ENCODE measurements at places on chromosomes 12 and 14.

DNA sequence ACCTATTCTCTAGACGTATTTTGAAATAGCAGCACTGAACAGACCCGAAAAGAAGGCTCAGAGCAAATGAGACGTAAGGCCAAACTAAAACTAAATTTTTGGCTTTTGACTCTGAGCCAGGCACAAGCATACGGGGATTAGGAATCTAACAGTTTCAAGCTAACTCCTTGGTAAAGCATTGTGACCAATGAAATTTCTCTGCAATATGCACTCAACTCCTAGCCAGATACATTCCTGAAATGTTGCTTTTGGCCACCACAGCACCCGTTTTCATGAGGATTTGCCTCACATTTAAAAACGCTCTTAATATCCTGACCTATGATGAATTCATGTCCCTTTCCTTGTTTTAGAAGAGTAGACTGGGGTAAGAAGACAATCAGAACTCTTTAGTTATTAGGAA, 53.1 kb upstream of the NPFF start:
- DNase-seq = no peak

GRCh38 chr12:90729736-90730135, 225.2 kb downstream of the CCER1 start:
- DNase-seq = no peak

DNA sequence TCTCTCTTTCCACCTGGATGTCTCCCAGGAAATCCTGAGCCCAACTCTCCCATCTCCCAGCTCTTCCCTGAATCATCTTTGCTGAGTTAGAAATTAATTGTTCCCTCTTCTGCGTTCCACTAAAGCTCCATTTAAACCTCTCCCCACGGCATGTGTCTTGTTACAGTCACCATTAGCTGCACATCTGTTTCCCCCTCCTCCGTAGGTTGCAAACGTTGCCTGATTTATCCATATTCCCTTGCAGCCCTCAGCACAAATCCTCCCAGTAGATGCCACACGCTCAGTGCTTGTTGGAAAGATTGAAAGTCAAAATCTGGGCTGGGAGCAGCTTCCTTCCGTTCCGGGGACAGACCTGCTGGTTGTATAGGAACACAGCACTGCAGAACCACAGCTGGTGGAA, 90.4 kb downstream of the SLC24A4 start:
- no peak for DNase-seq

GRCh38 chr12:87054226-87054625, 798.0 kb upstream of the MGAT4C start:
- DNase-seq = no peak

DNA sequence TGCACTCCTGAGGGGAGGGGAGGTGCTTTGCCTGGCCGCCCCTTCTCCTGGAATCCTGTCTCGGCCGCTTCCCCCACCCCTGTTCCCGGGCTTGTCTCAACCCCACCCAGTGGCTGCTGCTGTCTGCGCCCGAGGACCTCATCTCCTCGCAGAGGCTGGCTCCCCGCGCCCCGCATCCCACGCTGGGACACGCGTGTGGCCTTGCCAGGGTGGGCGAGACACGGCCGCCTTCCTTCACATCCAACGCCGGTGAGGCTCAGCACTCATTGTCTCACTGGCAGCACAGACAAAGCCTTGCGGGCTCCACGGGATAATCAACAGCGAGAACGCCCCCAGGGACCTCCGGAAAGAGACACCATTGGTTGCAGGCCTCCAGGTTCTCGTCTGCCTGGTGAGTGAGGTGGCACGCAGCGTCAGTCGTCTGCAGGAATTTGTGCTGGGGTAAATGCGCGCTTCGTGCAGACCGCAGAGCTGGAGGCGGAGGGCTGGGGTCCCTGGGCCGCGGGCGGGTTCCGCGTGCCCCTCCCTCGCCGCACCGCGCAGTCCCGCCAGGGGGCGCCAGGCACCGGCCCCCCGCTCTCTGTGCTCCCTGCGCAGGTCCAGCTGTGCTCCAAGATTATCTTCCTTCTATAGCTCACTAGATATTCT, 26.8 kb downstream of the CCDC177 start:
- no peak for DNase-seq

DNA sequence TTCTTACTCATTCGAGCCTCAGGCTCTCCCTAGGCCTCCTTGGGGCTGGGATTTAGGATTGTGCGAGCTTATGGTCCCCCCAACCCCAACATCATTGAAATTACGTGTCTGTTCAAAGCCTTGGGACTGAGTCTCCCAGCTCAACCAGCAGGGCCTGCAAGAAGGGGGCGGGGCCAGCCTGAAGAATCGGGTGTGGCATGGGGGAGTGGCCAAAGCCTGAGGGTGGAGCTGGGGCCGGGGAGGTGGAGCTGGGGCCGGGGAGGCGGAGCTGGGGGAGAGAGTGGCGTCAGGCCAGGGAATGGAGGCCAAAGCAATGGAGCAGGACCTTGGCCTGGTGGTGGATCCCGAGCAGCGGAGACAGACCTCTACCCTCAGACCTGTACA, 24.3 kb upstream of the HSPB8 start:
- DNase-seq = no peak

DNA sequence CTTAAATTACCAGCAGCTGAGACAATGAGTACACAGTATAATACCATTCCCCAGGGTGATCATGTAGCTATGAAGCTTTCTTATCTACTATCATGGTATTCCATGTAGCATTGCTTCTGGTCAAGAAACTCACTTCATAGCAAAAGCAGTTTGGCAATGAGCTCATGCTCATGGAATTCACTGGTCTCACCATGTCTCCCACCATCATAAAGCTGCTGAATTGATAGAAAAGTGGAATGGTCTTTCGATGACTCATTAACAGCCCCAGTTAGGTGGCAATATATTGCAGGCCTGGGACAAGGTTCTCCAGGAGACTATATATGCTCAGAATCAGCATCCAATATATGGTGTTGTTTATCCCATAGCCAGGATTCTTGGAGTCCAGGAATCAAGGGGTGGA, 553.7 kb downstream of the FOXG1 start:
- DNase-seq = no peak

GRCh38 chr12:70418101-70418500, 52.0 kb downstream of the KCNMB4 start:
- no peak for DNase-seq

- no peak for DNase-seq
Observed at GRCh38 chr14:64518229-64518628, 13.7 kb downstream of the ZBTB1 start.

DNA sequence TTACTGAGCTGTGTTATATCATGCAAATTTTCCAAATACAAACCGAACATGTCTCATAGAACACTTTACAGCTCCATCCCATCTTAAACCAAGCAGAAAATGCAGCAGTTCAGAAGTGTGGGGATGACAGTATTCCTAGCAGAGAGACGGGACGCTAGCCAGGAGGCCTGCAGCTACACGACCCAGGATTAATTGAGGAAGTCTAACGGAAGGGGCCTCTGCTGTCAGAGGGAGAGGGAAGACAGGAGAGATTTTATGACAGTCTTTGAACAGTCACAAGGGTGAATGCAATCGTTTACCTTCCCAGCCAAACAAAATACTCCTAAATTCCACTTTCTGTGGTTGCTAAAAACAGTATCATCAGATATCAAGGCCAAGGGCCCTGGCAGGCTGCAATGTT, 261.9 kb downstream of the TMEM132D start:
- no peak for DNase-seq

DNA sequence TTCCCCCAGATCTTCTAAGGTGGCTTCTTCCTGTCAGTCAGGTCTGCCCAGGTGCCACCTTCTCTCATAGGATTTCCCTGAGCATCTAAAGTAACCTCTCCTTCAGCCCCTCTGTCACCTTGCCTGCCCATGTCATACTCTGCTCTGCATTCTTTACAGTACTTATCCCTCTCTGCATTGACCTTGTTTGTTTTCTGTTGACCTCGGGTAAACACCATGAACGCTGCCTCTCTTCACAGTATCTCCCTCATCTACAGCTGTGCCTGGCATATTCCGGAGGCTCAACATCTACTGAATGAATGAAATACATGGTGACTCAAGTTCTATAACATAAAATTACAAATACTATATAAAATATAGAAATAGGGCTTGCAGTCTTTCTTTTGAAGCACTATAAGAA, 10.1 kb upstream of the PPM1A start:
- DNase-seq = no peak

GRCh38 chr12:132444957-132445883, 44.7 kb upstream of the FBRSL1 start:
- no peak for DNase-seq

- no peak for DNase-seq
Observed at GRCh38 chr12:12774791-12775190, 10.7 kb upstream of the APOLD1 start.

DNA sequence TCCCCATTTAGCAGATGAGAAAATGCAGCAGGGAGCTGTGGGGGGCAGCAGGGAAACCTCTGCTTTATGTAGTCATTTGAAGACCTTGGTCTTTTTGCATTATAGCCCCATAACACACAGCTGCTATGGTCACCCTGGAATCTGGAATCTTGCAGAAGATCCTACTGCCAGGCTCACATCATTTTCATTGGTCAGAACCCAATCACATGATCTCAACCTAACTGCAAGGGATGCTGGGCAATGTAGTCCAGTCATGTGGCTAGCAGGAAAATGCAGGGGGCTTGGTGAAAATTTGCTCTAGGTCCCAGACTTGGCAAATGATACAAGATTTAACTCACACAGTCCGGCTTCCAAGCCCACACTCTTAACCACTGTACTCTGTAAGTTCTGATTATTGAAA, 1028.7 kb downstream of the AACS start:
- DNase-seq = no peak

DNA sequence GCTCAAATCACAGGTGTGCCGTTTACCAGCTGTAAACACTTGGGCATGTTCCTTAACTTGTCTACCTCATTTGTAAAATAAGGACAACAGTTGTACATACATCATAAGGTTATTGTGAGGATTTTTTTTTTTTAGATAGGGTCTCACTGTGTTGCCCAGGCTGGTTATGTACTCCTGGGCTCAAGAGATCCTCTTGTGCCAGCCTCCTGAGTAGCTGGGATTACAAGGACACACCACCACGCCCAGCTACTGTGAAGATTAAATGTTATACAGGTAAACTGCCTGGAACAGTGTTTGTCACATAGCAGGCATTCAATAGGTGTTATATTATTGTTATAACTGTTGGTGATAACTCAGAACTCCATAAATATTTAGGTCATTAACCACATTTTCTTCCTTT, 12.7 kb downstream of the TMED10 start:
- no peak for DNase-seq

DNA sequence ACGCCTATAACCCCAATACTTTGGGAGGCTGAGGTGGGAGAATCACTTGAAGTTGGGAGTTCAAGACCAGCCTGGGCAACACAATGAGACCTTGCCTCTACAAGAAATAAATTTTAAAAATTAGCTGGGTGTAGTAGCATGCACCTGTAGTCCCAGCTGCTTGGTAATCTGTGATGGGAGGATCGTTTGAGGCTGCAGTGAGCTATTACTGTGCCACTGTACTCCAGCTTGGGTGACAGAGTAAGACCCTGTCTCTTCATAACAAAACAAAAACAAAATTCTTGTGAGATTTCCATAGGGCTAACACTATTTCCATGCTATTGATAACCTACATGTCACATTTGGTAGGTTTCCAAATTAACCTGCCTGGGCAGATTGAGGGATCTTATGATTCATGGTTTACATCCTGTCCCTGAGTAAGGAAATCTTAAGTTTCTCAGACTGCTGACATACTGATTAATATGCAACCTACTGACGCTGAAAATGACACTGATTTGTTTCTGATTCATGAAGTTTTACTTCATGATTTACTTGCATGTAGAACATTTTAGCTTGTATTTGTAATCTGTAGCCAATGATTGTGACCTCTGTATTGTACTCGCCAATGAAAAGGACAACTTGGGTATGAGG, 15.9 kb downstream of the ATP6V1D start:
- DNase-seq = no peak

DNA sequence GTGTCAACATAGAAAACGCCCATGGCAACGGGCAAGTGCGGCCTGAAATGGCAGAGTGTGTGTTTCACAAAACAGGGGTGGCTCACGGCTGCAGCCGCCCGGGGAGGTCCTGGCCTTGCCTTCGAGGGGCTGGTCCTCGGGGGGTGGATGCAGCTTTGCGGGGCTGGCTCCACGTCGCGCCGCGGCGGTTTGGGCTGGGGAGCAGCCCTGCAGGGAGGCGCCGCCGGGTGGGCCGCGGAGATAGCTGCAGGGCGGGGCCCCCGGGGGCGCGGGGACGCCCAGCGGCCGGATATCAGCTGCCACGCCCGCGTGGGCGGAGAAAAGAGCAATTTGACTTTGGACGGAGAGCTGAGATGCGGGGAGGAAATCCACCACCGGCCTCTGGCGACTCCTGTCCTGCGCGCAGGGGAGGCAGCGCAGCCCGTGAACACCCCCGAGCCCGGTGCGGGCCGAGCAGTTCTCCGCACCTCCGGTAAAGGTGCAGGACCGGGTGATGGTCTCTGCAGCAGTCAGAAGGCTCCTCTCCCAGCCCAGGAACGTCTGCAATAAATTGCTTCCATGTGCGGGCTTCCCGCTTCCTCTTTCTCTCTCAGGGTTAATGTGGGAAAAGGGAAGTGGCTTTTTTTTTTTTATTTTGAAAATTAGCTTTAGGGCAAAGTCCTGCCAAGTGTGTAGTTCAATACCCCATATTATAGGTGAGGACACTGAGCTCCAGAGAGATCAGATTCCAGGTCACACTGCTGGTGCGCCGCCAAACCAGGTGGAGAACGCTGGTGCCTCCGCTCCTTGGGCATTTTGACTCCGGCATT, 110.5 kb downstream of the ARF6 start:
- no peak for DNase-seq

DNA sequence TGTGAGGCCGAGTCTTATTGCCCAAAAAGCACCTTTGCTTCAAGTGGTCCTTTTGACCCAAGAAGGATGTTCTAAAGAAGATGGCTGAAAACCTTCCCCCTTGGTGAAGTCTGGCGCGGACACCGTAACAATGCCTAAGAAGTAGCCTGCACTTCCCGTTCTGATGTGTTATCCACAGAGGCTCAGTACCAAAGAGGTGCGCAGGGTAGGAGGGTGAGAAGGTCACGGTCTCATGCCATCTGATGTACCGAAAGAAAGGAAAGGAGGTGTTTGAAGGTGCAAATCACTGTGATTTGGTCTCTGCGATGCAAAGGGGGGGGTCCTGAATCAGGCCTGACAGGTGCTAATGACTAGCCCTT, 9.9 kb downstream of the PEBP1 start:
- DNase-seq = no peak

DNA sequence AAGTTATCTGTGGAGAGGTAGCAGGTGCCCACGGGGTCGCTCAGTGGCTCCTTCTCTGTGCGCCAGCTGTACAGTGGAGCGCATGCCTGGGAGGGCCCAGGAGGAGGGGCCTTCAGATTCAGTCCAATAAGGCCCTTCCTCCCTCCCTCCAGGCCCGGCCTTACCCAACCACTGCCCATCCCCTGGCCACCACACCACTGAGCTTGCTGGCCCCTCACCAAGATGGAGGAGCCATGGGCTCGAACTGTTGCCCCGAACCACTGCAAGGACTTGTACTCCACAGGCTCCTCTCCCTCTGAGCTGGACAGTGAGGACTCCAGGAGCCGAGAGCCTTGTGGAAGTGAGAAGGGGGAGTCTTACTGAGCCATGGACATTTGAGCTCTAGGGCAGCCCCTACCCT, 9.8 kb downstream of the ITGA5 start:
- no peak for DNase-seq

- no peak for DNase-seq
Observed at GRCh38 chr12:106854723-106855122, 80.2 kb downstream of the RIC8B start.

Data from cortex of kidney (tissue), 1 donor.